Stimulated activated CD4-positive, alpha-beta T cell treated with anti-CD3 and anti-CD28 coated beads, Interleukin-1b, Interleukin-23, amount 100 ng/mL, for 1 hour (primary cell): ENCODE measurements at places on chromosomes 1 and 21.

DNA sequence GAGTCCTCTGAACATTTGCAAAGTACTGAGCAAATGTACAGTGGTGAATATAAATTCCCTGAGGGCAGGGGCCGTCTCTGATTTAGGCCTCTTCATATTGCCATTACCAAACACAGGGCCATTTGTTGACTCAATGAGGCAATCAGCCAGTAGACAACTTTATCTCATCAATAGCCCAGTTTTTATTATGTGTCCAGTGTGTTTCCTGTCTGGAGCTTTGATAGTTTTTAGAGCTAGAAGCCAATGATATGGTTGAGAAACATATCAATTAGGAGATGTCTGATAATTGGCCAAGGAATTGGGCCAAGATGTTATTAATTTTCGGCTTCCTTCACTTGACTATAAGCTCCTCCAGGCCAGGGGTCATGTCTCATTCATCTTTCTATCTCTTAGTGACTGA, 163.0 kb downstream of the ROR1 start:
- no peak for DNase-seq

- DNase-seq, result no peak
Measured at GRCh38 chr21:18191139-18191538, 53.5 kb upstream of the CHODL start.

GRCh38 chr1:30782361-30783255, 25.0 kb upstream of the LAPTM5 start:
- DNase-seq, result peak; percentile 30

DNA sequence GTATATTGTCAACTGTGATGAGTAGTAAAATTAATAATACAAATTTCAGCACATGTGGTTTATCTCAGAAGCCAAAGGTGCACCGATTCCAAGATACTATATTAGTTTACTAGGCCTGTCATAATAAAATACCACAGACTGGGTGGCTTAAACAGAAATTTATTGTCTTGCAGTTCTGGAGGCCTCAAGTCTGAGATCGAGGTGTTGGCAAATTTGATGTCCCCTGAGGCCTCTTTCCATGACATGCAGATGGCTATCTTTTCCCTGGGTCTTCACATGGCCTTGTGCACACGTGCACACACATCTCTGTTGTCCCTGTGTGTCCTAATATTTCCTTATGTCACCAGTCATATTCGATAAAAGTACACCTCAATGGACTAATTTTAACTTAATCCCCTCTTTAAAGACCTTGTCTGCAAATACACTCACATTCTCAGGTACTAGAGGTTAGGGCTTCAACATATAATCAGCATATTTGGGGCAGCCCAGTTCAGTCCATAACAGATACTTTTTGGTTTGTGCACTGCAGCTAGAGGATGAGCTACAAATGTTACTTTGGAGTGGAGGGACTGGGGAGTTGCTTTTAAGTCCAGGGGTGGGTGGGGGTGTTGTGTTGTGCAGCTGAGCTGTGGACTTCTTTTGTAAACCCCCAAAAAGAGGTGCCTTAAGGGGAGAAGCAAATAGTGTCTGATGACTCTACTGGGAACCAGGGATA, 21.4 kb downstream of the TSNAX start:
- no peak for DNase-seq

GRCh38 chr1:208544053-208544452, 299.9 kb upstream of the PLXNA2 start:
- DNase-seq, result no peak
